NCI-H2227 treated with DMSO at 0.1 percent for 48 hours (cell line): ENCODE measurements at places on chromosomes 4 and X.

- no peak for DNase-seq
Measured at GRCh38 chr4:172553216-172553615, 615.4 kb upstream of the GALNT7 start.

- DNase-seq: no peak
Measured at GRCh38 chr4:2321279-2322196, 59.6 kb upstream of the MXD4 start.

GRCh38 chrX:18961686-18962085, 22.2 kb downstream of the PHKA2 start:
- DNase-seq: no peak

DNA sequence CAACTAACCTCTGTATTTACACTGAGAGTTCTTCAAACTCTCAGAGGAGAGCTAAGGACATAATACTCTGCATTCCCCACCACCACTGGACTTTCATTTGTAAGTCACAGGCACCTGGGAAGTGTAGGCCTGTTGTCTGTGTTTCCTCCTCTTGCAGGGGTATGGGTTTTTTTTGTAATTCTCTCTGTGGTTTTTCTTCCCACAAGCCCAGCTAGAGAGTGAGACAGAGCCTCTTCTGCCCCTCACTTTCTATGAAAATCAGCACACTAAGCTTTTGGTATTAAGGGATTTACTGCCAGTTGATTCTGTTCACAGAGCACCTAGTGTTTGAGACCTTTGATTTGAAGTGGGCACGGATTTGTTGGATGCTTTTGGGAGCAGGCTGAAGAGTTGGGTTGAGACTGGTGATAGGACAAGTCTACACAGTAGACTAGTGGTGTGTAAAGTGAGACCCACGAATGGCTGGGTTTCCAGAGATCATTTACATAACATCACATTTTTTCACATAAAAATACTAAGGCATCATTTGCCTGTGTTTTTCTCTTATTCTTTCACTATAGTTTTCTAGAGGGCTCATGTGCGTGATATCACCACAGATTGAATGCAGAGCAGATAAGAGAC, 28.9 kb upstream of the WDR17 start:
- no peak for DNase-seq

DNA sequence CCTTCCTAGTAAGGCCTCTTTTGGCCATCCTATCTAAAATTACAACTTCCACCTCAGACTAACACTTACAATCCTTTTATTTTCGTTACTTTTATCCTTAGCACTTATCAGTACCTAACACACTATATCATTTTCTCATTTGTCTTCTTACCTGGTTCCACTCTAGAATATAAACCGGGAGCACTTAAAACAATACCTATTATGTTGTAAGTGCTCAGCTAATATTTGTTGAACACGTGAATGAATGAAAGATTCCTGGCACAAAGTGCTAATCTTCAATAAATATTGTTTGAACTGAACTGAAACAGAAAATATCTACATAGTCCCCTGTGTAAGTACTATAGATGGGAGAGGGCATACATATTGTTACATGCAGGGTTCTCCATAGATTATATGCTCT, 14.4 kb downstream of the MGARP start:
- DNase-seq: no peak

DNA sequence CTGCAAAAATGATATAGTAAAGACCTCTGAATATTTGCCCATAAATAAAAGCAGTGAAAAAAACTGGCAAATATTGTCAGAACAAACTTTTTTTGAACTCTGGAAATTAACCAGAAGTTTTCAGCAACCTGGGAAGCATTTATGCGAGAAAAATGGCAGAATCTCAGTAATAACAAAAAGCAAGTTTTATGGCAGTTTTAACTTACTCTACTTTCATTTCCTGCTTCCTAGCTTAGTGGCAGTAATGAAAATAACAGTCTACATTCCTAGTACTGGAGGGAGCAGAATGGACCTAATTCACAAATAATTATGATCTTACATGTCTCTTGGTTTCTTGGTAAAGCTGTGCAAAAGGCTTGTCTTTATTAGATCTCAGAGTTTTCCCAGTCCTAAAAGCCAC, 460.1 kb downstream of the NAF1 start:
- no peak for DNase-seq

DNA sequence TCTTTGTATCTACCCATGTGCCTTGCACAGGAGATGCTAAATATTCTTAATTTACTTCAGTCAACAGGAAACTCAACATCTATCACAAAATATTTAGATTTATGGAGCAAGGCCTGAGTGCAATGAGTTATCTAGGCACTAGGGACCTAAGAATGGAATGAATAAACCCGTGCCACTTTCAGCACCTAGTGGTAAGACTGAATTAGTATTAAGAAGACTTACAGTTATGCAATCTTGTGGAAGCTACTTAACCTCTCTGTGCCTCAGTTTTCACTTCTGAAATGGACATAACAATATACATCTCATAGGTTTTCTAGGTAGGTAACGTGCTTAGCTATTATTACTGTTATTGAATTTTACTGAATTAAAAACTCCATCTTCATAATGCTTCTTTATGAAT, 144.6 kb upstream of the MAP3K15 start:
- DNase-seq: no peak

GRCh38 chr4:124804584-124804983, 92.1 kb upstream of the ANKRD50 start:
- no peak for DNase-seq

DNA sequence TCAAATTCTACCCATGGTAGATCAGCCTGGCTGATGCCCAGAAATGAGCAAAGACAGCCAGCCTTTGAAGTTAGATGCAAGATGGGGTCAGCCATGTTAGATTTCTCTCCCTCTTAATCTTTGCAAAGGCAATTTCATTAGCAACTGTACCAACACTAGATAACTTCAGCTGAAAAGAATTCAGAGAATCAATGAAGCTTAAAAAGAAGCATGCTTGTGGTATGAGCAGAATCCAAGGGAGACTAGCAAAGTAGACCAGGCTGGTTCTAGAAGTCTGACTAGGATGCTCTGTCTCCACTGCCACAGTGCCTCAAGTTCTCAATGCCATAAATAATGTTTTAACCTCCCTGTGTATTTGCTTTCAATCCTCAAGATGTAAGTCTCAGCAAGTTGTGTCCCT, 247.3 kb downstream of the SLC7A11 start:
- no peak for DNase-seq

DNA sequence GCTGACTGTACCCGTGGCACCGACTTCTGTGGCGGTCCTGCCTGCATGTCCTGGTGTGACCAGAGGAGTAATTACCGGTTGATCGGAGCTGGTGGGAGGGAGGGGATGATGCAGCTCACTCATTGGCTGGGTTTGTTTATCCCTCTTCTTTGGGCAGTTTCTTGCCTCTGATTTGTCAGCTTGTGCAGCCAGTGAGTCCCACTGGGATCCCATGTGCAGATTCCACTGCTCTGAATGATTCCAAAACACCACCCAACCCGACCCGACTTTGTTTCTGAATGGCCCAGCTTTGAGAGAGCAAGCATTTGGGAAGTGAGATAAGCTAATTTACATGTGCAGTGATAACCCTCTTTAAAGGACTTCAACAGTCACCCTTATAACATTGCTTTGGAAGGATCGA, 13.8 kb downstream of the FHDC1 start:
- no peak for DNase-seq

- no peak for DNase-seq
Measured at GRCh38 chr4:83585982-83586508, 50.1 kb downstream of the GPAT3 start.

- DNase-seq: no peak
Measured at GRCh38 chr4:143417679-143418403, 81.2 kb downstream of the GAB1 start.

GRCh38 chr4:146095091-146095690, 80.3 kb upstream of the LSM6 start:
- DNase-seq: no peak

GRCh38 chr4:81912376-81913030, 440.8 kb upstream of the RASGEF1B start:
- no peak for DNase-seq

DNA sequence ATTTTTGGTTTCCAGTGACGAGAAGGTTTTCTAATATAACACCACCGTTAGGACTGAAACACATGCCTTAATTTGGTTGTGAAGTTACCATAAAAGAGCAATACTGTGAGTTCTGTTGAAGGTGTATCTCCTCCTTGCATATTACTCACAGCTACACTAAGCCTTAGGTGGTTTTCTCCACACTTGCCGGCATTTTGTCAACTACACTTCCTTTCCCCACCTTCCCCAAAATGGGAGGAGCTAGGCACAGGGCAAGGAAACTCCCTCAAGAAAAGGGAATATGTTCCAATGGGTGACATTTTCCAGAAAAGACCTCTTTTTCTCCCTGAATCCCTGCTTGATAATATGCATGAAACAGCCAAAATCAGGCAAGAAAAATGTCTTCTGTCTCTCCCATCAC, 44.8 kb downstream of the RELL1 start:
- no peak for DNase-seq

DNA sequence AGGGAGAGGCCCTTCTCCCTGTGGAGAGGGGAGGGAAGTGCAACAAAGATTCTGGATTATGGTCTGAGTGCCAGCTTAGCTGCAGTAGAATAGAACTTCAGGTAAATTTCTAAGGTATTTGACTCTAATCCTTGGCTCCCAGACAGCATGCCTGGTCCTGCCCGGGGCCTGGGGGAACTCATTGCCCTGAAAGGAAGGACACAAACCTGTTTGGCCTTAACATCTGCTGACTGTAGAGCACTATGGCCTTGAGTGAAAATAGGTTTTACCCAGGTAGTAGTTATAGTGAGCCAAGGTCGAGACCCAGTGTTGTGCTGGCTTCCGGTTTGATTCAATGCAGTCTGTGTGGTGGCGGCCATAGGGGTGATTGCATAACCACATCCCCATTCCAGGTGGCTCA, 64.4 kb downstream of the RPS6KA6 start:
- no peak for DNase-seq

DNA sequence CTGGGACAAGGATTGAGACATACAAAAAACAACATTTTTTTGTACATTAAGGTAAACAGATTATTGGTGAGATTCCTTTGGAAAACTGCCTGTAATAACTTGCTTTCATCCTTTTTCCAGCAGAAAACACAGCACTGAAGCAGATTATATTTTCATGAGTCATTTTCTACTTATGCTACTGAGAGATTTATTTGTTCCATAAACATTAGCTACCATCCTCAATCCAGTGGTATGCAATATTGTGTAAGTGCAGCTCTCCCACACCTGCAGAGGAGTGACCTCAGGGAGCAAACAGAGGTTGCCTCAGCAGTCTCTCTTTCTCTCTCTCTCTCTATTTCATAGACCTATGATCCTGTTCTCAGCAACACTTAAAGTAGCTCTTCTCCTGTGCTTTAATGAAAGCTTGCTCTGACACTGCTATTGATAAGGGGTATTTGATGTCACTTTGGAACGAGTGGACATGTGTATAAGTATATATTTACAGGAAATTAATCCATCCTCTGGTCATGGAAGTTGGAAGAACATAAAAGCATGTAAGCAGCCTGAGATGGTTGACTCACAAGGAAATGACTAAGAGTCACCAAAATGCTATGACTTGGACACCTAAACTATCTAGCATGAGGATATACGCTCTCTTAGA, 163.7 kb upstream of the SPANXC start:
- no peak for DNase-seq

GRCh38 chrX:78950009-78950835, 5.0 kb downstream of the P2RY10 start:
- no peak for DNase-seq

GRCh38 chr4:85736571-85736970, 261.6 kb downstream of the ARHGAP24 start:
- no peak for DNase-seq

- DNase-seq: no peak
Measured at GRCh38 chr4:151854731-151855130, 93.9 kb upstream of the GATB start.

DNA sequence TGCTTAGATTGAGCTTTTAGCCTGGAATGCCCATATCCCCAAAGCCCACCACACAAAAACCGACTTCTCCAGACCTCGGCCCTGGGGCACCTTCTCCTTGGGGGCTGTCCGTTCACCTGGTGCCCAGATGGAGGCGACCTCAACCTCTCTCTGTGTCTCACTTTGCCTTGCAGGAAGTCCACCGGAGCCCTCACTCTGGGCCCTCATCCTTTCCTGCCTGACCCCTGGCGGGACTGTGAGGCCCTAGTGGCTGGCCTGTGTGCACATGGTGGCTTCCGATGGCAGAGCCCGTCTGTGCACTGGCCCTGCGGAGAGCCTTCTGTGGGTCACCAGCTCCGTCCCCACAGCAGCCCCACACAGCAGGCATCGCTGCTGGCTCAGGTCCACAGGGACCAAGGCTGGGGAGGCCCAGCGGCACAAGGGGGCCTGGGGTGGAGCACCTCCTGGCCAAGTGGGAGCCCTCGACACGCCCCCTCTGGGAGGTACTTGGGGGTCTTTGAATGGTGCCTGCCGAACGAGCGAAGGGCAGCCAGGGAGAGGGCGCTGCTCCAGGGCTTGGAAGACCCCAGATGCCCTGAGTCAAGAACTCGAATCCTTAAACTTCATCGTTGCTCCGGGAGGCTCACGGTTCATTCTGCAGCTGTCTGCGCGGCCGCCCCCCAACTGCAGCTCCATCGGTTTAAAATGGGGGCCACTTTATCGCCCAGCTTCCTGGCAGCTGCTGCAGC, 97.2 kb upstream of the ADRA2C start:
- no peak for DNase-seq

GRCh38 chr4:88613417-88613875, 21.2 kb downstream of the HERC3 start:
- no peak for DNase-seq

DNA sequence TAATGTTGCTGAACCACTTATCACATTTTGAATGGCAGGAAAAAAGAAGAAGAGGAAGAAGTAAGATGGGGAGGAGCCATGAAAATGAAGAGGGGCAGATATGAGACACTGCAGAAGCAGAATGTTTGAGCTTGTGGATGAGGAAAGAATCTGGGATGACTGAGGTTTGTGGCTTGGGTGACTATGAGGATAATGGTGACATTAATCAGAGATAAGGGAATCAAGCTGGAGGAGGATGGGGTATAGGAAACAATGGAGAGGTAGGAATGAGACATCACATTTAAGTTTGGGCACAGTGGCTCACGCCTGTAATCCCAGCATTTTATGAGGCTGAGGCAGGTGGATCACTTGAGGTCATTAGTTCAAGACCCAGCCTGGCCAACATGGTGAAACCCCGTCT, 19.1 kb upstream of the PHF8 start:
- DNase-seq: no peak

DNA sequence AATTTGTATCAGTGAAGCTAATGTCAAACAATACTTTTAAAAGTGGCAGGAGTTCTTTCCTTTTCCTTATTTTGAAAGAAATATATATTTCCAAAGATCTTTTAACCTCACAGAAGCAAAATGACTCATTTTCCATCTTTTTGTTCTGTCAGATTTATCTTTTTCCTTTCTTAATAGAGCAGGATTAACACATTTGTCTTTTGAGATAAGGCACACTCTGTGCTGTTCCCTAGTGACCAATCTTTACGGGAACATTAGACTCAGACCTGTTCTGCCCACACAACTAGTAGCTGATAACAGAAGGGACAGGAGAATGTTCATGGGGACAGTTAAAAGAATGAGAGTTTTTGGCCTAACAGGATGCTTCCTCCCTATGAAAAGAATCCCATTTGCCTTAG, 381.2 kb downstream of the STPG2 start:
- no peak for DNase-seq
